Cortex of kidney (tissue), 1 donor: ENCODE measurements at places on chromosomes 11 and 22.

DNA sequence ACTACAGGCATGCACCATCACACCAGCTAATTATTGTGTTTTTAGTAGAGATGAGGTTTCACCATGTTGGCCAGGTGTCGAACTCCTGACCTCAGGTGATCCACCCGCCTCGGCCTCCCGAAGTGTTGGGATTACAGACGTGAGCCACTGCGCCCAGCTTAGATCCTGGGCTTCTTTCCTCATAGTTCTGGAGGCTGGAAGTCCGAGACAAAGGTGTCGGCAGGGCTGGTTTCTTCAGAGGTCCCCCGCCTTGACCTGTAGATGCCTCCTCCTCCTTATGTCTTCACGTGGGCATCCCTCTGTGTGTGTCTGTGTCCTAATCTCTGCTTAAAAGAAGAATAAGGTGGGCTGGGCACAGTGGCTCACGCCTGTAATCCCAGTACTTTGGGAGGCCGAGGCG, 44.2 kb upstream of the FBLN1 start:
- no peak for DNase-seq

- no peak for DNase-seq
These were observed 181.4 kb downstream of the DBX1 start for GRCh38 chr11:19978668-19979518.

GRCh38 chr11:63020671-63021291, 5.1 kb upstream of the SLC22A8 start:
- DNase-seq = no peak

DNA sequence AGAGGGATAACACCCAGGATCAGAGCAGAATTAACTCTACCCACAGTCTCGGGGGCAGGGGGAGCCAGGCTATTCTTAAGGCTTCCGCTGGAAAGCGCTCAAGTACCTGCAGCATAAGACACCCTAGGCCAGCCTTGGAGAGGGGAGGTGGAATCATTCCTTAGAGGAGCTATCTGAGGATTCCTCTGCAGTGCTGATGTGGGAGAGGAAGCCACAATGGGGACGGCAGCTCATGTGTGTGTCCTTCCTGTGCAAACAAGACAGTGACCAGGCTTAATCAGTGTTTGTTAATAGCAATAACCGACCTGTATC, 382.2 kb upstream of the CADM1 start:
- DNase-seq = no peak

- DNase-seq = no peak
These were observed 467 bp downstream of the EPS8L2 start for GRCh38 chr11:706439-706956.
